ENCODE measurements at places on chromosomes 4 and X. TPM values are rescaled to one million over a fixed set of nuclear protein-coding genes. Genes with fewer than 3 reads are reported as not detected.

DNA sequence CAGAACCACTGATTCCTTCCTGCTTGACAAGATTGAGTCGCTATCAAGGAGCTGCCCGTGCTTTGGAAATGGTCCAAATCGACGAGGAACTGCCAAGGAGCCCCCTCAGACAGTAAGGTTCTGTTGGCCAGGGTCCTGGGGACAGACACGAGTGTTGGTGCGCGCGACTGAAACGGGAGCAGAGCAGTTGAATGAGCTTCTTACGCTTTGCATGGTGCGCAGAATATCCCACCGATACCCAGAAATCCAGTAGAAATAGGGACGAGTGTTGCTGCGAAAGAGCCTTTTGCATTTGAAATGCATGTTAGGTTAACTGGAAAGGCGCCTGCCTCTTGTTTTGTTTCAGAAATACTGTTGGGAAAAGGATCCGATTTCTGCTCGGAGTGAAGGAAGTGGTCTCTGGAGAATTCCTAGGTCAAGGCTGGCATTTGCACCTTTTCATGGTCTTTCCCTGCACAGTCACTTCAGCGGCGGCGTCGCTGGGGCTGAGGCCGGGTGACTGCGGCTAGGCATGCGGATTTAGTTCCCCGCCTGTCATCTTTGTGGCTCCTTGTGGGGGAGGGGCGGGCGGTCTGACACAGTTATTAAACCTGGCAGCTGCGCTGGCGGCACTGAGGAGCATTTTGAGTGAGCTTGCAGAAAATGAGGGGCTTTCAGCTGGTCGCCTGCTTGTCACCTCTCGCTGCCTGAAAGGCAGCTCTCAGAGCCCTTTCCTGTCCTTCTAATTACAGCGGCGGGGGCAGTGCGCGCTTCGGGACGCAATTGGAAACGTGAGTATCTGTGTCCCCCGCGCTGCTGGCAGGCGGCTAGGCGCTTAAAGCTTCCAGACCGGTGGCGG is 51.5 kb upstream of the TRIM2 start:
- DNase-seq = no peak
- H3K36me3 ChIP-seq = no peaks in the 10 kb centered on the region
- H3K27ac ChIP-seq = peak overlapping the region; percentile 77
- peaks cover 41% of the 10 kb centered on the region for H3K4me1 ChIP-seq
- peaks cover 6% of the 10 kb centered on the region for H3K27me3 ChIP-seq

Gene NR3C2
- 0.75 TPM for total RNA-seq

DNA sequence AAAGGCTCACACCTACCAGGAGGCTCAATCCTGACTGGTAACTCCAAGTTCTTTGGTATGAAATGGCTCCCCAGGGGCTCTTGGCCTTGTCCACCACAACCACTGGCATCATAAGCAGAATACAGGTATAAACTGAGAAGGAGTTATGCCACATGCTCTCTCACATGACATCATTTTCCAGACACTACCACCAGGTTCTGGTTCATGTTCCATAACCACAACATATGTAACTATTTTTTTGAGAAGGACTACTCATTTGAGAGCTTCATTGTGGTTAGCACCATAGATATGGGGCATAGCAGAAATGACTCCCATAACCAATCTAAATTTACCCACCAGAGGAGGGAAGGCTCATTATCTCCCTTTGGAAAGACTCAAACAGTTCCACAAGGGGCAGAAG is 19.6 kb downstream of the PRDM5 start:
- H3K4me1 ChIP-seq = peaks cover 8% of the 10 kb centered on the region
- DNase-seq = no peak
- no peak overlapping the region for H3K27ac ChIP-seq
- peaks cover 7% of the 10 kb centered on the region for H3K36me3 ChIP-seq
- no peaks in the 10 kb centered on the region for H3K27me3 ChIP-seq

- DNase-seq = no peak
- no peaks in the 10 kb centered on the region for H3K36me3 ChIP-seq
- H3K27ac ChIP-seq = no peak within 1 kb of the TSS
- peak within 1 kb of the TSS; percentile 26 for H3K4me3 ChIP-seq
Measured at GRCh38 chr4:143700416-143701352, at the start of gene FREM3. Gene FREM3, minus strand, starts transcription at chr4:143700675. Its CDS starts 0 bp downstream, at chr4:143700675.

GRCh38 chr4:63663870-63664269 is 745.4 kb downstream of the TECRL start:
- no peaks in the 10 kb centered on the region for H3K36me3 ChIP-seq
- H3K27me3 ChIP-seq = peaks cover 2% of the 10 kb centered on the region
- no peaks in the 10 kb centered on the region for H3K4me1 ChIP-seq
- H3K4me3 ChIP-seq = no peak overlapping the region
- H3K27ac ChIP-seq = no peak overlapping the region
- DNase-seq = no peak

- H3K4me1 ChIP-seq = no peaks in the 10 kb centered on the region
- no peak overlapping the region for H3K27ac ChIP-seq
- DNase-seq = no peak
- no peaks in the 10 kb centered on the region for H3K27me3 ChIP-seq
Measured at GRCh38 chr4:59712470-59712869, 1487.7 kb upstream of the ADGRL3 start.

DNA sequence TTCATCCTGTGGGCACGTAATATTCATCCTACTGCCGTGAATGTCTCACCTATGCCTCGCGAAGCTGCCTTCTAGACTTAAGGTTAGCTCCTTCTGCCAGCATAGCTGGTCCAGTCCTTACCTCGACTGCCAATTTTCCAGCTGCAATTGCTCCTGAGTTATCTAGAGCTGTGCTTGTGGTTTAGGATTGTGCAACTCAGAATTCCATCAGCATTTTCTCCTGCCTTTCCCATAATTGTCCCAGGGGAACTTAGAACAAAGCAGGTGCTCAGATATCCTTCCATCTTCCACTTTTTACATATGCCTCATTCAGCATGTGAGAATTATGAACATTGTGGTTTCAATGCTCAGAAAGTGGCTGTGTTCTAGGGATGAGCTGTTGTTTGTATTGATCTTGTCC is 131.4 kb upstream of the ADGRL3 start:
- H3K4me1 ChIP-seq = peaks cover 34% of the 10 kb centered on the region
- peaks cover 3% of the 10 kb centered on the region for H3K36me3 ChIP-seq
- H3K27ac ChIP-seq = peak overlapping the region; percentile 46
- no peak for DNase-seq
- no peaks in the 10 kb centered on the region for H3K27me3 ChIP-seq

- peaks cover 3% of the 10 kb centered on the region for H3K27me3 ChIP-seq
- H3K36me3 ChIP-seq = no peaks in the 10 kb centered on the region
- no peak overlapping the region for H3K4me3 ChIP-seq
- H3K27ac ChIP-seq = no peak overlapping the region
Measured at GRCh38 chr4:184104419-184105101, 113.1 kb downstream of the ENPP6 start.

GRCh38 chr4:61320154-61320553 is 120.0 kb downstream of the ADGRL3 start:
- no peaks in the 10 kb centered on the region for H3K27me3 ChIP-seq
- H3K4me3 ChIP-seq = no peak overlapping the region
- peaks cover 21% of the 10 kb centered on the region for H3K4me1 ChIP-seq
- peaks cover 7% of the 10 kb centered on the region for H3K36me3 ChIP-seq

- DNase-seq = no peak
- no peaks in the 10 kb centered on the region for H3K27me3 ChIP-seq
- no peak overlapping the region for H3K4me3 ChIP-seq
- no peak overlapping the region for H3K27ac ChIP-seq
- no peaks in the 10 kb centered on the region for H3K36me3 ChIP-seq
Measured at GRCh38 chrX:149363965-149364364, 141.1 kb downstream of the IDS start.

Gene HSFX1
- 2.1 TPM for total RNA-seq

DNA sequence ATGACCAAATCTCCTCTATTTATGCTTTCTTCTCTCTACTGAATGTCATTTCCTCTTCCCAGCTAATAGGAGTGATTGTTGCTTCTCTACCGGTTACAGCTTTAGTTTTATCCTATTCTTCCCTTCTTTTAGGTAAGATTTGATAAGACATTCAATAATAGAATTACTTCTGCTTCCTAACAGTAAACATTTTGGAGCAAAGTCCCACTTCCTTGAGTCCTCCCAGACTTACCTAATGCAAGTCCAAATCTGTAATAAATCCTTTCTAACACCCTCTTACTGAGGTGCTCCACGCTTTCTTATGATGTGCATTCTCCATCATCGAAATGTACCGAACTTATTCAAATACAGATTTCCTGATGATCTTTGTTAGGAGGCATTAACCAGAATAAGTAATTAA is 79.2 kb upstream of the GPM6A start:
- no peak overlapping the region for H3K4me3 ChIP-seq
- no peaks in the 10 kb centered on the region for H3K36me3 ChIP-seq
- no peak overlapping the region for H3K27ac ChIP-seq
- no peaks in the 10 kb centered on the region for H3K4me1 ChIP-seq
- no peak for DNase-seq
- peaks cover 30% of the 10 kb centered on the region for H3K27me3 ChIP-seq

DNA sequence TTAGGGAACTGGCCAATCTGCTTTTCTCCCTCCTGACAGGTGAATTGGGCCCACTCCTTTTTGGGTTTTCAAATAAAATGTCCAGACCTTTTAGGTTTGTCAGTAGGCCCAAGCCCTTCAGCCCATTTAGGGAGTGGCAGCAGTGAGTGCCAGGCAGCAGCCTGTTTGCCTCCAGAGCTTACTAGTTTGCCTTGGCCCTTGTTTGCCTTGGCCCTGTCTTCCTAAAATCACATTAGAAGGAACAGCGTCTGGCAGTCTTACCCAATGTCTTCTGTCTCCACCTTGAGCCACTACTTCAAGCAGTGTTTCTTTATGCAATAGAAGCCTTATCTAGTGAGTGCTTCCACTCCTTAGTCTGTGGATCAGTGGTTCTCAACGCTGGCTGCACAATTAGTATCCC is 117.1 kb downstream of the TMEM164 start:
- H3K4me1 ChIP-seq = no peaks in the 10 kb centered on the region
- H3K4me3 ChIP-seq = no peak overlapping the region
- no peaks in the 10 kb centered on the region for H3K27me3 ChIP-seq
- no peak overlapping the region for H3K27ac ChIP-seq
- H3K36me3 ChIP-seq = no peaks in the 10 kb centered on the region

Gene XKRX
- total RNA-seq = not detected

Gene VEGFD
- not detected for total RNA-seq

GRCh38 chrX:3451571-3451970 is 105.1 kb upstream of the MXRA5 start:
- DNase-seq = no peak
- no peak overlapping the region for H3K4me3 ChIP-seq
- H3K27ac ChIP-seq = peak overlapping the region; percentile 93
- peaks cover 40% of the 10 kb centered on the region for H3K4me1 ChIP-seq

Gene COL25A1
- 1.8 TPM for total RNA-seq

GRCh38 chrX:44274096-44274495 is 69.4 kb downstream of the EFHC2 start:
- H3K27me3 ChIP-seq = peaks cover 4% of the 10 kb centered on the region
- no peak overlapping the region for H3K4me3 ChIP-seq
- H3K36me3 ChIP-seq = no peaks in the 10 kb centered on the region
- no peaks in the 10 kb centered on the region for H3K4me1 ChIP-seq
- no peak for DNase-seq

Gene POU4F2
- not detected for total RNA-seq

DNA sequence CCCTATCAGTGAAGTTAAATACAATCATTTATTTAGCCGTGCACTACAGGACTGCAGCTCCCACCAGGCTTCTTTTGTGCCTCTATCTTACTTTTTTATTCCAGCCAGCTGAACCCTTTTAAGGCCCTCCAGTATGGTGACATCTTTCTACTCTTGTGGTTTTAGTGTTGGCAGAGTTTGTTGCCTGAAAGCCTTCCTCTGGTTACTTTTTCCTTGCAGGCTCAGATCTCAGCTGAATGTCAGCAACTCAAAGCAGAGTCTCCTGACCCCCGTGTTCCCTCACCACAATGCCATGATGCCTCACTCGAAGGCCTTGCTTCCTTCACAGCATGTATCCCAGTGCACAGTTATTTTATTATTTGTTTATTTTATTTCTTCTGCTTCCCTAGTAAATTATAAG is 818.9 kb upstream of the LCORL start:
- no peak for DNase-seq
- H3K36me3 ChIP-seq = no peaks in the 10 kb centered on the region
- no peaks in the 10 kb centered on the region for H3K4me1 ChIP-seq
- H3K4me3 ChIP-seq = no peak overlapping the region
- H3K27me3 ChIP-seq = peaks cover 5% of the 10 kb centered on the region
- H3K27ac ChIP-seq = no peak overlapping the region

DNA sequence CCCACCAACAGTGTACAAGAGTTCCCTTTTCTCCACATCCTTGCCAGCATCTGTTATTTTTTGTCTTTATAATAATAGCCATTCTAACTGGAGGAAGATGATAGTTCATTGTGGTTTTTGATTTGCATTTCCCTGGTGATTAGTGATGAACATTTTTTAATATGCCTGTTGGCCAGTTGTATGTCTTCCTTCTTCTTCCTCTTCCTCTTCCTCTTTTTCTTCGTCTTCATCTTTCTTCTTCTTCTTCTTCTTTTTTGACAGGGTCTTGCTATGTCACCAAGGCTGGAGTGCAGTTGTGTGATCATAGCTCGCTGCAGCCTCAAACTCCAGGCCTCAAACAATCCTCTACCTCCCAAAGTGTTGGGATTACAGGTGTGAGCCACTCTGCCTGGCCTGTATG is 87.4 kb downstream of the CCDC160 start:
- H3K4me3 ChIP-seq = no peak overlapping the region
- no peaks in the 10 kb centered on the region for H3K36me3 ChIP-seq
- H3K27ac ChIP-seq = no peak overlapping the region
- peaks cover 8% of the 10 kb centered on the region for H3K27me3 ChIP-seq
- no peak for DNase-seq

GRCh38 chr4:123346951-123347350 is 49.6 kb upstream of the SPRY1 start:
- DNase-seq = no peak
- no peaks in the 10 kb centered on the region for H3K36me3 ChIP-seq
- H3K27me3 ChIP-seq = no peaks in the 10 kb centered on the region
- H3K27ac ChIP-seq = no peak overlapping the region

GRCh38 chr4:122045533-122045932 is 93.7 kb upstream of the TRPC3 start:
- H3K4me3 ChIP-seq = no peak overlapping the region
- peaks cover 17% of the 10 kb centered on the region for H3K4me1 ChIP-seq
- peak; percentile 93 for DNase-seq
- H3K36me3 ChIP-seq = no peaks in the 10 kb centered on the region
- H3K27ac ChIP-seq = peak overlapping the region; percentile 45
